Fibroblast of the aortic adventitia (primary cell): ENCODE measurements at places on chromosomes 6 and 20.

DNA sequence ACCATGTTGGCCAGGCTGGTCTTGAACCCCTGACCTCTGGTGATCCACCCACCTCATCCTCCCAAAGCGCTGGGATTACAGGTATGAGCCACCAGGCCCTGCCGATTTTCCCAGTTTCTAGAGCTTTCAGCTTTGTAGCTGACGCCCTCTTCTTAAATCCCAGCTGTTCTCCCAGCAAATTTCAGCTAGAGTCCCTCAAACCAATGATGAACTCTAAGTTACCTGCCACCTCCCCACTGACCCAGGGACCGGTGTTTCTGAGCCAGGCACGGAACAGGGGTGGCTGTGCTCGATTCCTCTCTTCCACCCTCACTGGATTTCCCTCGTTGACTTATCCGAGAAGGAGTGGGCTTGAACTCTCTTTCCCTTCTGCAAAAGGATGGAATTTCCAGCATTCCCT lies 39.1 kb downstream of the SUN5 start:
- no peak for DNase-seq

DNA sequence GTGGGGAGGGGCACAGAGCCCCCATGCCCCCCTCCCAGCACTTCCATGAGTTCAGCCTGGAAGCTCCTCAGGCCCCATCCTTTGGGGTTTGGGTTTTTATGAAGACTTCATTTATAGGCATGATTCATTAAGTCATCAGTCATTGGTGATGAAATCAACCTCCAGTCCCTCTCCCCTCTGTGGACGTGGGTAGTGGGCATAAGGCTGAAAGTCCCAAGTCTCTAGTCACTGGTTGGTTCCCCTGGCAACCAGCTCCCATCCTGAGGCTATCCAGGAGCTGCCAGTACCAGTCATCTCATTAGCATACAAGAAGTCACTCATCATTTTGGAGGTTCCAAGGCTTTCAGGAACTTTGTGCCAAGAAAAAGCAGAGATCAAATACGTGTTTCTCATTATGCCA lies 9.2 kb downstream of the TGM3 start:
- DNase-seq = no peak

- peak; percentile 63 for DNase-seq
Measured at GRCh38 chr6:165662749-165663376, at the start of gene PDE10A. TSS of gene PDE10A (minus strand) at chr6:165663241. CDS start at chr6:165662811, 430 bp downstream.

- no peak for DNase-seq
Measured at GRCh38 chr6:25934156-25934555, 3.7 kb upstream of the SLC17A2 start.

DNA sequence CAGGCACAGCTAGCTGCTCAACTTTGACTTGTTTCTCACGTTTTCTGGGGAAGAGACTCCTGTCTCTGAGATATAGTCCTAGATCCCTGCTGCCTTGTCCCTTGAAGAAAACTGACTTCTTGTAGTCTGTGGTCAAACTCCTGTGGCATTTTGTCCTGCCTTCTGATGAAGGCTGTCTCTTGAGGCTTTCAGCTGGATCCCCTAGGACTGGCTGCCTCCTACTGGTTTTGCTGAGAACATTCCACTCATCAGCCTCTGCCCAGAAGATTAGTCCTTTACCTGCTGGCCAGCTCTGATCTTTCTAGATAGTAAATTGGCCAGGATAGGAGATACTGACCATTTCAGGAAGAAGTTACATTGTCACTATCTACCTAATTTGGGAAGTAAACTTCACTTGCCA lies 71.9 kb upstream of the CNR1 start:
- DNase-seq = no peak

GRCh38 chr6:36752187-36752885 lies 54.7 kb downstream of the RAB44 start:
- no peak for DNase-seq

DNA sequence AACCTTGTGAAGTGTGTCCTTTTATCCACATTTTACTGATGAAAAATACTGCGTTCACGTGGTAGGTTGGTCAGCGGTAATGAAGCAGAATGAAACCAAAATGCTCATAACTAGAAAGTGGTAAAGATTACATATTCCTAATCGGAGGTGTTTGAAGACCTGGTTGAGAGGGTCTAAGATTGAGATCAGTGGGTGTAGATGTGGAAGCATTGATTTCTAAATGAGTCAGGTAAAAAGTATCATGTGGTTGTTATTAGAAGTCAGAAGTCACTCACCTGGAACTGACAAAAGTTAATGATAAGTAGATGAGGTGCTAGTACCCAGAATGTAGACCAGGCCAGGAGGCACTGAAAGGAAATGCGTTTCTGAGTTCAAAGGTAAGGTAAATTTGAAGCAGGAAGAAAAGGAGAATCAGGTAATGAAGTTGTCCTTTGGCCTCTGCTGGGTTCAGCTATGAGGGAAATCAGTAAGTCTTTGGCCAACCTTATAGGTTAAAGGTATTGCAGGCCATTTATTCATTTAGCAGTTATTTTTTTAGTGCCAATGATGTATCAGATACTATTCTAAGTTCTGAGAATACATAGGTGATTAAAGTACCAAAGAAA lies 31.2 kb downstream of the FAM83B start:
- DNase-seq = no peak

DNA sequence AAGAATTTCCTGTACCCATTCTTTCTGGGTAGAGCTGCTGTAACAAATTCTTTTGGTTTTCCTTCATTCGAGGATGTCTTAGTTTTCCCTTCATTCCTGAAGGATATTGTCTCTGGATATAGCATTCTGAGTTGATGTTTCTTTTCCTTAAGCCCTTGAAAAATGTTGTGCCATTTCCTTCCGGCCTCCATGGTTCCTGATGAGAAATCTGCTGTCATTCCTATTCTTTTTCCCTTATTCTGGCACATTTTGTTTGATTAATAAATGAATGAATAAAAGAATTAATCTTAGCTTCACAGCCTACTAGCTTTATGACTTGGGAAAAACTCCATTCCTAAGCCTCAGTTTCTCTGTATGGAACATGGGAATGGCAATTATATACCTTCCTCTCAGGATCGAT lies 173.1 kb downstream of the EYA2 start:
- DNase-seq = no peak

DNA sequence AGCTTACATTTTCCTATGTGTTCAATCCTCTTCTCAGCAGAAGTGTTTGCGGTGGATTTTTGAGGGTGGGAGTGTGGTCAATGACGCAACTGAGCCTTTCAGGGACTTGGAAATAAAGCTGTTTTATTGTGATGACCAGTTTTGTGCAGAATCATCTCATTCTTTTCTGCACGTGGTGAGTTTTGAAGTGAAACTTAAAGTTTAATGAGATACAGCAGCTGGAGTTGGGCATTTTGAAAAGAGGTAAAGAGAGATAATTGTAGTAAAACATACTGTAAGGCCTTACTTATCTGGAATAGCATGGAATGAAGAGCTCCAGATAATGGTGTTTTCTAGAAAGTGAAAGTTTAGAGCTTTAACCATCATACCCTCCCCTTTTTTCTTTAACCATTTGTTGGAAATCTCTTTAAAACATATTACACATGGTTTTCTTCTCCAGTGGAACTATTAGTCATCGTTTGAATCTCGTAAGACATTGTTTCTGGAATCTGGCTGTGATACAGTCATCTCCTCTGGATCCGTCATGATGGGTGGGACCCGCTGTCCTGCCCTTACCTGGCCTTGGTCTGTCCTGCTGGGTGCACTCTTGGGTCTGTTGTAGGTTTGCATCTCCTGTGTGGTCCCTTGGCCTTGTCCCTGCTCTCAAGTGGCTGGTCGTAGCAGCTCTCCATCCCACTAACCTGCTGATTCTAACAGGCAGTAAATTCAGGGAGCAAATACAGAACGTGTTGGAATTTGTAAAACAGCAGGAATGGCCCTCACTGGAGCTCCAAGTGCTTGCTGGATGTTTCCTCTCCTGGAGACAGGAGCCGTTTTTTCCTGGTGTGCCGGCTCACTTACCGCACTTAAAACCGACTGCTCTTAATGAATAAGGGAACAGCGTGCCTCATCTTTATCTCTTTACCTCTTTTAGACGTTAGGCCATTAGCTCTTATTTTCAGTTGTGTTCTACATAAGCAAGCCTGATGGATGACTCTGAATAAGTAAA lies 29.8 kb downstream of the UST start:
- DNase-seq = peak; percentile 85

GRCh38 chr6:2855061-2855519 lies 13.4 kb upstream of the SERPINB1 start:
- no peak for DNase-seq

- DNase-seq = no peak
Measured at GRCh38 chr20:33099843-33100538, 20.5 kb downstream of the BPIFB4 start.

- DNase-seq = peak; percentile 83
Measured at GRCh38 chr6:124961777-124962638, at the start of gene RNF217. TSS of gene RNF217 (plus strand) at chr6:124962437. CDS start at chr6:124962545, 108 bp downstream.

GRCh38 chr6:82511546-82511945 lies 147.9 kb downstream of the TPBG start:
- DNase-seq = no peak
